MV-4-11 (cell line): ENCODE measurements at places on chromosomes 11 and 22.

DNA sequence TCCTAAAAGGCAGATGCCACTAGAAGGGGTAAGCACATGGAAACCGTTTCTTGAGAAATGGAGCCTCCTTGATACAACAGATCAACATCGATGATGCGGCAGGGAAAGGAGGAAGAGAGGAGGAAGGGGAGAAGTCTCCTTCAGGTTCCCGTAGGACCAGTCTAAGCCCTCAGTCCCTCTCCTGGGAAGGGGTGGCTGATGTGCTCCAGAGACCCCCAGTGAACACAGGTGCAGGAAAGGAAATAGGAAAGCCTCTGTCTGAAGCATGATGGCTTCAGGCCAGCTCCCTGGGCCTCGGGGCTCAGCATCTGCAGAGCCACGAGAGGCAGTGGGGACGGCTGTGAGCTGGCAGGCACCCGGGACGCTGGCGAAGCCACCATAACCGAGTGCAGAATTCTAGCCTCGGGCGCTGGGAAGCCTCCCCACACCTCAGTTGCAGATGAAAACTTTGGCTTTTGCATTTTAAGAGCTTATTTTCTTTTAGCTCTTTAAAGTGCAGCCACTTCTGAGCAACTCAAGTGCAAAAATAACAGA, 1.8 kb downstream of the SPATA19 start:
- DNase-seq = no peak

DNA sequence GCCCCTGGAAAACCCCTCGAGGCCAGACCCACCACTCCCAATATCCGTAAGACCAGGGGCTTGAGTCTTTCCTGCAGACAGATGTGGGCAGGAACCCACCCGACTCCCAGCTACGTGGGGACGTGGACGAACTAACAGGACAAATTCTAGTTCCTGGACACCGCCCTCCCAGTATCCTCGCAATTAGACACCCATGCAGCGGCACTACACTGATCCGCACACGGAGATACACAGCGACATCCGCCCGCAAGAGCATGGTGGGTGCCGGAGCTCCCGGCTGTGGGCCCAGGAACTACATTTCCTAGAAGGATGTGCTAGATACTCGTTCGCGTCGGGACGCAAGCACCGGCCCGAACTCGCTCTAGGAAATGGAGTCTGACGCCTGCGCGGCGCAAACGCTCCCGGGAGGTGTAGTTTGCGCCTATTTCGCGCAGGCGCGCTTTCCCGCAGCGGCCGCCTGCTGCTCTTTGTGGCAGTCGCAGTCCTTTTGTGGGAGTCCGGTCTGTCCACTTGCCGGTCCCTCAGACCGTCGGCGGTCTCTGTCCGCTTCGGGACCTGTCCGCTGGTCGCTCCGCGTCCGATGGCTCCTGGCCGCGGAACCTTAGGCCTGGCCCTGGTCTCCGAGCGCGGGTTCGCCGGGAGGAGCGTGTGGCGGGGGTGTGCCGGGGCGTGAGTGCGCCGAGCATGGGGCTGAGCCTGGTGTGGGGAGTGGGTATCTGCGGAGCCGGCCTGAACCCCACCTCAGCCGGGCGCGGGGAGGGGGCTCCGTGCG, at the start of gene ZNF74:
Gene ZNF74, plus strand, starts transcription at position 447 of the 772 bp plus-strand sequence. CDS start 478 bp downstream, outside the sequence.
- DNase-seq = peak; percentile 88

- DNase-seq = peak; percentile 73
These were observed 3.1 kb upstream of the MMP8 start for GRCh38 chr11:102727890-102728289.

- no peak for DNase-seq
These were observed 10.3 kb upstream of the PHF21B start for GRCh38 chr22:45019861-45020655.

GRCh38 chr22:29511126-29511862, 31.3 kb downstream of the NEFH start:
- DNase-seq = no peak

DNA sequence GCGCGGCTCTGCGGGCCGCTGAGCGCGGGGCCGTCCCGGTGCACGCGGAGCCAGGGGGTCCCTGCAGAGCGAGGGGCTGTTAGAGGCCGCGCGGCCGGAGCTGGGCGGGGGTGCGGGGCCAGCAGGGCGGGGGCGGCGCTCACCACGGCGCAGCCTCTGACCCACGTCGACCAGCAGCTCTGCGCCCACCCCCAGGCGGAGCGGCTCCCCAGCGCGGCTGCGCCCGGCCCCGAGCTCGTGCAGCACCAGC, 385 bp upstream of the SCO2 start:
- no peak for DNase-seq
